Posterior vena cava (tissue), 2 donors: ENCODE measurements at places on chromosomes 13 and 19. TPM values are rescaled to one million over a fixed set of nuclear protein-coding genes. Genes with fewer than 3 reads are reported as not detected.

ZNF135 gene
- total RNA-seq = 5.5 TPM

PSG1 gene
- total RNA-seq = not detected

FAM124A gene
- 9.8 TPM for total RNA-seq

TMEM59L gene
- 2.8 TPM for total RNA-seq

LRRC63 gene
- total RNA-seq = not detected

PHF11 gene
- 49.8 TPM for total RNA-seq

CEACAM19 gene
- total RNA-seq = 7.8 TPM

BEST2 gene
- not detected for total RNA-seq

USPL1 gene
- 13.8 TPM for total RNA-seq

DLL3 gene
- not detected for total RNA-seq
